ENCODE measurements at places on chromosomes 12 and 14. TPM values are rescaled to one million over a fixed set of nuclear protein-coding genes. Genes with fewer than 3 reads are reported as not detected.

The SERPINA3 gene
- 234 TPM for total RNA-seq

The OR4E2 gene
- total RNA-seq, result not detected

The ACOT2 gene
- 9.2 TPM for total RNA-seq

The PLEKHG7 gene
- not detected for total RNA-seq

The KRT73 gene
- total RNA-seq, result not detected

The ABCD4 gene
- 11.6 TPM for total RNA-seq

The SERPINA9 gene
- total RNA-seq, result not detected

The CHMP4A gene
- total RNA-seq, result 52.4 TPM

The PZP gene
- not detected for total RNA-seq

The FGF23 gene
- total RNA-seq, result not detected

The SLC10A1 gene
- not detected for total RNA-seq

The GPR33 gene
- total RNA-seq, result not detected

The SYCP3 gene
- total RNA-seq, result under 0.01 TPM

The HOXC10 gene
- not detected for total RNA-seq

The OAS2 gene
- 11.1 TPM for total RNA-seq

The RAB3IP gene
- 72.5 TPM for total RNA-seq

The BHLHE41 gene
- 1.1 TPM for total RNA-seq

The RILPL1 gene
- 17.4 TPM for total RNA-seq

The GNB3 gene
- 0.34 TPM for total RNA-seq

The POTEM gene
- total RNA-seq, result not detected

The TMEM119 gene
- not detected for total RNA-seq

The VDR gene
- total RNA-seq, result 6.8 TPM

The ITGA7 gene
- total RNA-seq, result 1.2 TPM

The NPAS3 gene
- total RNA-seq, result not detected

The FRMD6 gene
- total RNA-seq, result 172 TPM

The FITM1 gene
- total RNA-seq, result 0.34 TPM

The DHRS2 gene
- 0.07 TPM for total RNA-seq

The GPR135 gene
- 1.6 TPM for total RNA-seq

The CLEC6A gene
- total RNA-seq, result not detected

The SIX1 gene
- total RNA-seq, result 11.2 TPM

The AKAP6 gene
- 8.5 TPM for total RNA-seq

The STAC3 gene
- 0.36 TPM for total RNA-seq

The CABP1 gene
- total RNA-seq, result not detected

The SYNDIG1L gene
- total RNA-seq, result 0.14 TPM

The DAO gene
- not detected for total RNA-seq

The SERPINA5 gene
- total RNA-seq, result not detected

The REP15 gene
- 0.34 TPM for total RNA-seq

The PABPN1 gene
- total RNA-seq, result 91.4 TPM

The OTOGL gene
- total RNA-seq, result not detected

The PAPLN gene
- total RNA-seq, result 3.1 TPM

The TGM1 gene
- total RNA-seq, result 87.8 TPM

The GRIP1 gene
- total RNA-seq, result 22.1 TPM

The KCNC2 gene
- total RNA-seq, result not detected

The RNU7-1 gene
- total RNA-seq, result not detected

The FOXN4 gene
- not detected for total RNA-seq

The FZD10 gene
- total RNA-seq, result 7.5 TPM

The CD4 gene
- total RNA-seq, result 0.21 TPM

The RBP5 gene
- not detected for total RNA-seq

The MAPK1IP1L gene
- 20.2 TPM for total RNA-seq

The TMEM253 gene
- total RNA-seq, result under 0.01 TPM
